ENCODE measurements at places on chromosomes 12 and 14.

DNA sequence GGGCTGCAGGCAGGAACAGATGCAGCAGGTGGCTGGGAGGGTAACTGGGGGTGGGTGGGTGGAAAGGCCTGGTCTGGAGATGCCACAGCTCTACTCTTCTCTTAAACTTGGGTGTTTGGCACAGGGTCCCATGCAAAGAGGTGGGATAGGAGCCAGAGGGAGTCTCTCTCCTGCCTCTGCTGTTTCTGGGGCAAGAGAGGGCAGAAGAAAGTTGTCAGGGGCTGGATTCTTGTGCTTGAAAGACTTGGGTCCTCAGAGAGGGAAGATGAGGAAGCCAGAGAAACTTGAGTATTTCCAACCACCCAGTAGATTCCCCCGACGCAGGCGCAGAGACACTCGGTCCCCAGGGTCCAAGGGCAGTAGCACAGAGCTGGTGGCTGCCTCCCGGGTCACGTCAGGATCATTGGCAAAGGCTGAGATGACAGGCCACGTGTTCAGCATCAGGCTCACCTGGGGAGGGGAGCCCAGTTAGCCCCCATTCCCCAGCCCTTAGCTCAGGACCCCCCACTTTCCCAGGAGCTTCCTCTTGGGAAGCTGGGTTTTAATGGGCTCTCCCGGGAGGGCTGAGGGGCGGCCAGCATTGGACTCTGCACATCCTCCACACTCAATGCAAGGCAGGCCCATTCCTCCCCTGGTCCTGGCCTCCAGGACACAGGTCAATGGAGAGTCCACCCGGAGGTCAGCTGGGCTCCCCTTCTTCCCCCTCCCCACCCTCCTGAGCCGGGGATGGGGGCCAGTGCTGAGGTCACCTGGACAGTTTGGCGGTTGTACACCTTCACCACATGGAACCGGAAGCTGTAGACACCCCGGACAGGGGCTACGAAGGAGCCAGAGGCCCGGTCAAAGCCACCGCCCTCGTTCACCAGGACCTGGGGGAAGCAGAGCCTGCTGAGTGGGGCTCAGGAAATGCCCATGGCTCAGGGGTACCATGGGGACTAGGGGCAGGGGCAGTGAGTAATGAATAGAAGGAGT lies 1.6 kb downstream of the CBLN3 start:
- DNase-seq: no peak

DNA sequence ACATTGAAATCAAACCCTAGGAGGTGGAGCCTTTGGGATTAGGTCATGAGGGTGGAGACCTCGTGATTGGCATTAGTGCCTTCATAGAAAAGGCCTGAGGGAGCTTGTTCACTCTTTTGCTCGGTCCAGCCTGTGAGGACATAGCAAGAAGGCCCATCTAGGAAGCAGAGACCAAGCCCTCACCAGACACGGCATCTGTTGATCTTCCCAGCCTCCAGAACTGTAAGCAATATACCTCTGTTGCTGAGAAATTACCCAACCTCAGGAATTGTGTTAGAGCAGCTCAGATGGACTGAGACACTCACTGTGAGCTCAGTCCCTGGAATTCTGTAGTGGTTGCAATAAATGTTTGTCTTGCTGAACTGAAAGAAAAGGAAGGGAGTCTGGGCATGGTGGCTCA lies 116.2 kb upstream of the MAP1LC3B2 start:
- DNase-seq: no peak

DNA sequence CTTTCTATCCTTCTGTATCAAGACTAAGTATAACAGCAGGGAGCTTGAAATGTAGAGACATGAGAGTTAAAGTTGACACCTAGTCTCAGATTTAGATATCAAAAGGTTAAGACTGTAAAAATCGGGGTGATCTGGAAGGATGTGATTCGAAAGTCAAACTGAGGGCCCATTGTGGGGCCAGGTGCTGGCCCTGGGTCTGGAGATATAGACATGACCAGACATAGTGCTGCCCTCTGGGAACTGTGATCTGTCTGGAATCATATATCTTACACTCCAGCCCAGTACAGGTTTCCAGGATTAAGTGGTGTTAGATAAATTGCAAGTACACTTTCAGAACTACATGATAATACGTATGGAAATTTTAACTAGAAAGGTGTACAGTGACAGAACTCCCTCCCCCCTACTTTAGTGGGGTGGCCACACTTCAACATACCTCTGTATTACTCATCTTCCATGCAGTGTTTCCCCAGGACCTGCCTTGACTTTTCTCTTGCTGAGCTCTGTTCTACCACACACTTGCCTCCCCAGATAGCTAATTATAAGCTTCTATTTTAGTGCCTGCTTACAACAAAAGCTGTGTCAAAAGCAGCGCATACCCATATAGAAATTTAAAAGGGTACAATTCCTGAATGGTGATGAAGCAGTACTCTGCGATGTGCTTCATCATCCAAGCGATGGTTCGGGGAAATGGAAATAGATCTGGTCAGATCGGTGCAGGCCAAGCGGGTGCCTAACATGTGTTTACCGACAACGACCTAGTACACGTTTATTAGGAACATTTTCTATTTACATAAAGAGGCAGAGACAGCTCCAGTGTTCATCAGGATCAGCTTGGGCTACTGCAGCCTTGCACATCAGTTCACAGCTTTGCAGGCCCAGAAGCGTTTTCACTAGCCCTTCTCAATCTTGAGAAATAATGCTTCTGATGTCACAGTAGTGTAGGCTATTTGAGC lies 68.7 kb downstream of the ARF6 start:
- no peak for DNase-seq

- no peak for DNase-seq
Observed at GRCh38 chr12:10175846-10176636, 2.8 kb upstream of the TMEM52B start.

DNA sequence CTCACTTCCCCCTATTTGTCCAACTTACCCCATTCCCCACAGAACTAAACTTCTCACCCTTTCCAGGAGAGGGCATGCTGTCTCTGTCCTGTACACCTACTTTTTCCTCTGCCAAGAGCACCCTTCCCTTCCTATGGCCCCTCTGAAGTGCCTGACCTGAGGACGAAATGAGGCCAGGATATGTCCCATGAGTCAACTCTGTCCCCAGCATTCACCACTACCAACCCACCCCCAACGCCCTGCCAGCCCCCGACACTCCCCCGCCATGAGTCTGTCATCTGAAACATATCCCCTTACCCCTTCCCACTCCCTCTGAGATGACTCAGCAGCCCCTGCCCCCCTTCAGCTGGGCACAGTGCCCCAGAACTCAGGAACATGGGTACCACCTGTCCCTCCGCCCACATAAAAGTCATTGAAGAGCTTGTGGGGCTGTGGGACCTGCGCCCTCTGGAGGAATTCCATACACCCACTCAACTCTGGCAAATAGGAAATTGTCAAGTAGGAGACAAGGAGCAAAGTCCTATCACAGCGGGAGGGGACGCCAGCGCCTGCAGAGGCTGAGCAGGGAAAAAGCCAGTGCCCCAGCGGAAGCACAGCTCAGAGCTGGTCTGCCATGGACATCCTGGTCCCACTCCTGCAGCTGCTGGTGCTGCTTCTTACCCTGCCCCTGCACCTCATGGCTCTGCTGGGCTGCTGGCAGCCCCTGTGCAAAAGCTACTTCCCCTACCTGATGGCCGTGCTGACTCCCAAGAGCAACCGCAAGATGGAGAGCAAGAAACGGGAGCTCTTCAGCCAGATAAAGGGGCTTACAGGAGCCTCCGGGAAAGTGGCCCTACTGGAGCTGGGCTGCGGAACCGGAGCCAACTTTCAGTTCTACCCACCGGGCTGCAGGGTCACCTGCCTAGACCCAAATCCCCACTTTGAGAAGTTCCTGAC lies 26.3 kb downstream of the ITGA7 start:
- peak; percentile 31 for DNase-seq

- DNase-seq: no peak
Observed at GRCh38 chr12:125092108-125092871, 27.1 kb downstream of the AACS start.

DNA sequence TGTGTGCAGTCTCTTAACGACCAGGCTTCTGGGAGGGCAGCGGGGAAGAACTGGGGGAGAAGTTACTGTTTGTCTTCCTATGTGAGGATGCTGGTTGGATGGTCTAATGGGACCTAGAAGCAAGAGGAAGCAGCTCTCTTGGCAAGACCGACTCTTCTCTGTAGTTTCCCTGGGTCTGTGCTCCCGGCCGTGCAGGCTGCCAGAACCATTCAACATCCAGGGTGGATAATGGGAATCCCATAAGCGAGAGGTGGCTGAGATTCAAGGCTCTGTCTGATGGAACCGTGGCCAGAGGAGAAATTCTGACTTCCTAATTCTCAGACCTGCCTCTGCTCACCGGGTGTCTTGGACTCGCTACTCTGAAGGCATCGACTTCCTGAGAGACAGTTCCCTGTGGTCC lies 561.0 kb upstream of the TBX3 start:
- no peak for DNase-seq

GRCh38 chr12:123996581-123996980 lies 23.6 kb downstream of the ZNF664 start:
- DNase-seq: peak; percentile 65

- DNase-seq: no peak
Observed at GRCh38 chr14:49875640-49876198, 17.2 kb upstream of the ARF6 start.

DNA sequence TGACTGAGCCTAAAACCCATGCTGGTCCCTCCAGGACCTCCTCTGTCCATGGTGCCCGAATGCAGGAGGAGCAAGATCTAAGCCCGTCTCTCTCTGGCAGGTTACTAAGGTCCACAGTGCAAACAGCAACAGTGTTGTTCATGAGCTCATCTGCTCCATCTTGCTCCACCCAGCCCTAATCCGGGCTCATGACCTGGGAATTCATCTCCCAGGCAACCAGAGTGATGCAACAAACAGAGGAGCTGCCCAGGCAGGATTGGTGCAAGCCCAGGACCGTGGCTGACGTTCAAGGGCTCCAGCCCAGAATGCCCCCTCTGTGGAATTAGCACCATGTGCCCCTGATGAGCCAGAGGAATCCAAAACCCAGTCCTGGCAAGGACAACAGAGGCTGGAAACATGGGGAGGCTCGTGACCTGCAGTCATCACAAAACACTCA lies 29.9 kb downstream of the HSPB8 start:
- peak; percentile 6 for DNase-seq

DNA sequence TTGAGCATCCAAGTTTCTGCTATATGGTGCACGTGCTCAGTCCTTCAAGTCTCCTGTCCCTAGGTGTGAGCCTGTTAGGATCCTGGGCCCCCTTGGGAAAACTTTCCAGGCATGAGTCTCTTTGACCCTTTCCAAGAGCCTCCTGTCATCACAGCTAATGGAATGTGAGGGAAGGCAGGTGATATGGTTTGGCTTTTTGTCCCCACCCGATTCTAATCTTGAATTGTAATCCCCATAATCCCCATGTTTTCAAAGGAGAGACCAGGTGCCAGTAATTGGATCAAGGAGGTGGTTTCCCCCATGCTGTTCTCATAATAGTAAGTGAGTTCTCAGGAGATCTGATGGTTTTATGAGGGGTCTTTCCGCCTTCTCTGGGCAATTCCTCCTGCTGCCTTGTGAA lies 265.5 kb downstream of the ATP23 start:
- no peak for DNase-seq

DNA sequence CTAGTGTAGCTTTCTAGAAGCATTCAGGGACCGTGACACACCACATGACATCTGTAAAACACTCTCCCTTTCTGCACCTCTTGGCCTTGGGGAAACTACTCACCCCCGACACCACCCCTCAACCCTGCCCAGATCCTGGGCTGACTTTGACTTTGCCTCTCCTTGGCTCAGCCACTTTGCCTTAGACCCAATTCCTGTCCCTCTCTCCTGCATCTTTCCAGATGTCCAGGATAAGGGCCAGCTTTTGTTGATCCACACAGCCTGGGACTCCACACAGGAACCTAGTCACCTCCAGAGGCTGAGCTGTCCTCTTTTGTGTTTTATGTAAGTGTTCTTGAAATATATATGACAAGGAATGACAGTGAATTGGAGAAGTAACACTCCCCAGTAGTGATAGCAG lies 153.7 kb upstream of the PLXNC1 start:
- DNase-seq: no peak

DNA sequence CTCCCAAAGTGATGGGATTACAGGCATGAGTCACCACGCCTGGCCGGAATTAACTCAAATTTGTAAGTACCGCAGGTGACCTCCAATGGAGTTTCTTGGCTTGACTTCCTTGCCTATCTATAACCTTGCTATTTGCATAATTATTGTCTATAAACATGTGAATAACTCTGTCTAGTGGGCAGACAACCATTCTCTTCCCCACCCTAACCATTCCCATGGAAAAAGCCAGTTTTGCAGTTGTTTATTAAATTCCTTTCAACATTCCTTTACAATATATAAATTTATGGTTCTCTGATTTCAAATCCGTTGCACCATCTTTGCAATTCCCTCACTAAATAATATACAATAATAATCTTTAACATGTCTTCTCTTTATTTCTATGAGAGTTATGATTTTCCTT lies 61.0 kb upstream of the ZDHHC17 start:
- no peak for DNase-seq

- no peak for DNase-seq
Observed at GRCh38 chr12:14931791-14932560, 6.4 kb downstream of the ERP27 start.

GRCh38 chr12:115998119-115998633 lies 279.3 kb downstream of the MED13L start:
- peak; percentile 28 for DNase-seq

DNA sequence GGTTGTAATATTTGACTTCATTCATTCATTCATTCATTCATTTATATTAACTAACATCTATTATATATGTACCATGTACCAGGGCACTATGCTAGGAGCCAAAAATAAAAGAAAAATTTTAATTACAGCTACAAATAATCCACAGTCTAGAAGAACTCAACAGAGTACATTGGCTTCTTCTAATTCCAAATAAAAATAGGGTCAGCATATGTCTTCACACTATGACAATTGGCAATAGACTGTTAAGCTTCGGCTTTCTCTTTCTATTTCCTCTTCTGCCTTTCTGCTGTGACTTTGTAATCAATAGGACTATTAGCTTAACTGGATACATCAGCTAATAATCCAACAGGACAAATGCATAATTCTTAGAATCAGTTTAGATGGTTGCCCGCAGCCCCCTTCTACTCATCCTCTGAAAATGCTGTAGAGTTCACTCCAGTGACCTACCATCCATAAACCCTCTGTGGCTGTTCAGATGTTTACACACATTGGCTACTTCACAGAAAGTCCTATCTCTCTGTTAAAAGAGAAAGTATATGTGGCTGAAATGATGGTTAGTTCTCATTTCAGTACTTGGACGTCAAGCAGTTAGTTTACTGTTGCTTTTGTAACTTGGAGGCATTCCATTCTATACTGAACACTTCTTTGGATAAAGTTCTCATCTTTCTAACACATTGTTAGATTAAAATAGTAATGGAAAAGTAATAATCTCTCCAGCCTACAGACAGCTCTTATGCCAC lies 445.5 kb upstream of the GARIN6 start:
- DNase-seq: no peak

DNA sequence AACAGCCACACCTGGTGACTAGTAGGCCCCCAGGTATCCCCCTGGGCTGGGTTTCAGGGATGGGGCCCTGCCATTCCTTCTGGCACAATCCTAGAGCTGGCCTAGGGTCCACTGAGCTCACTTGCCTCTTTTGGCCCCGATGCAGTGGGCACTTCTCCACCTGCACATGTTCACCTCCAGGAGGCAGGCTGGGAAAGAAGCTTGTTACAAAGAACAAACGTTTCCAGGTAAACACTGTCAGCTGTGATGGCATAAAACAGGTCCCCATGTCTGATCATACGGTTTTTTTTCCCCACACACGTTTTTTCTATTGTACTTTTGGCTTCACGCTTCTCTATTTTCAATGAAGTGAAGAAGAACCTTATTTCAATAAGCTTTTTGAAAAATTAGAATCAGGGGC lies 15.8 kb upstream of the HVCN1 start:
- no peak for DNase-seq

GRCh38 chr12:72622556-72622955 lies 350.4 kb downstream of the TRHDE start:
- DNase-seq: no peak

- no peak for DNase-seq
Observed at GRCh38 chr12:106288494-106289195, 13.9 kb upstream of the TCP11L2 start.
